ENCODE measurements at places on chromosomes 6 and 20.

DNA sequence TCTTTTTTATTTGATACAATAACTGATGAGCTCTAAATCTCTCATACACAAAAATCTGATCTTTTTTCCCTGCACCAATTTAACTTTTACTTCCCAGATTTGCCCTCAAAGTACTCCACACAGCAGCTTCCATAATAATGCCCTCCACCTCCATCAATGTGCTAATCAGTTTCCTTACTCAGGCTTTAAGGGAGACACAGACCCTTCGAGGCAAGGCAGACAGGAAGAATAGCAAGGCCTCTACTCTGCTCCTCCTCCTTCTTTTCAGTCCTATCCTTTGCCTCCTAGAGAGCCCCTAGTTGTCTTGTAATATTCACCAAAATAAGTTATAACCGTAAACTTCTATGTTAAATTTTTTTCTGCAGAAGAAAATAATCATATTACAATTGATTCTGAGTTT, 444.9 kb upstream of the RNF217 start:
- no peak for DNase-seq

GRCh38 chr6:12081771-12082170, 69.7 kb downstream of the HIVEP1 start:
- peak; percentile 21 for DNase-seq

DNA sequence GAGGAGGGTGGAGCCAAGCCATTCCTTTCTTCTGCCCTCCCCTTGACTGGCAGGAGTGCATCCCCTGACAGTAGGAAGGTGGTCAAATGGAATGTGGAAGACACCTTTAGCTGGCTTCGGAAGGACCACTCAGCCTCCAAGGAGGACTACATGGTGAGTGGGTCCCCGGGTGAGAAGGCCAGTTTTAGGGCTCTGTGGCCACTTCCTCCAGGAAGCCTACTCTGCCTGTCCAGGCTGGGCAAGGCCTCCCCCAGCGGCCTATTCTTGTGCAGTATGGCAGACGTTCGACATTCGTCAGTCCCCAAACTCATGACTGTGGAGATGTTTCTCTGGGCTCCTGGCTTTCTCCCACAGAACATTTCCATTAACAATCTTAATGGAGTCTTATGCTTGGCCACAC, 9.1 kb downstream of the PCIF1 start:
- DNase-seq, result no peak

DNA sequence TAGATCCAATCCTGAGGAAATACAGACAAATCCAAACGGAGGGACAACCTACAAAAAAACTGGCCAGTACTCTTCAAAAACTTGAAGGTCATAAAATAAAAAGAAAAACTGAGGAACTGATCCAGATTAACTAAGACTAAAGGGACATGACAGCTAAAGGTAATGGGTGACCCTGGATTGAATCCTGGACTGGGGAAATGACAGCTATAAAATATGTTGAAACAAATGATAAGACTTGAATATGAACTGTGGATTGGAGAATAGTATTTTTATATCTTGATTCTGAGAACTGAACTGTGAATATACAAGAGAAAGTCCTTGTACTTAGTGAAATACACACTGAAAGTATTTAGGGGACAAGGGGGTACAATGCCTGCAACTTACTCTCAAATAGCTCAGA, 96.9 kb upstream of the EMILIN3 start:
- DNase-seq, result no peak

DNA sequence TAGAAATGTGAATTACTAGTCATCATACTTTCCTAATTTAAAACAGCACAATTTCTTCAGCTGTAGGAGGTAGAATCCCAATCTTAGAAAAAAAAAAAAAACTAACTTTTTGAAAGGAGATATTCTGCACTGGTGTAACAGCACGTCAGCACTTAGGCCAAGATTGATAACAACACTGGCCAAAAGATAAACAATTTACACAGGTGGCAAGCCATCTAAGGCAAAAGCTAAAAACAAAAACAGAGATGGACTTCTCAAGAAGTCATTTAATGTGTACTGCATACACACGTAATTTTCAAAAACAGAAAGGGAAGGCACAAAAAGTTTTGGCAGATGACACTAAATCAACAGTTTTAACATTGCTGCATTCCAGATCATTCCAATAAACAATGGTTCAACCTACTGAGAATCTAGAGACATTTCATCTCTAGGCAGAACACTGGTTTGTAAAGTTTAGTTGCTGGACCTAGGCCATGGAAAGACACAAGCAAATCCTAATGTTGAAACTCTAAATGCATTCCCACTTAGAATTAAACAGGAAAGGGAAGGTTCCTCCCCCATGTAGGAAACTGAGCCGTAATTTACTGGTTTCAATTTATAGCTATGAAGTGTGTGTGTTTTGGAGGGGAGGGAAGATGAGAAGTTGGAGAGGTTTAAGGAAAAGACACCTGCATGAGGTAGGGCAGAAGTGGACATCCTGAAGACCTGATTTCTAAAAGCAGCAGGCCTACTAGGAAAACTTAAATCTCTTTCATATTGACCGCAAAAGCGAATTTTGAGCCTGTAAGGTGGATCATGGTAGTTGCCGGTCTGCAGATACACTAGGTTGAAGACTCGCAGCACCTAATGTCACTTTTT, 1.3 kb downstream of the GCLC start:
- DNase-seq, result no peak

DNA sequence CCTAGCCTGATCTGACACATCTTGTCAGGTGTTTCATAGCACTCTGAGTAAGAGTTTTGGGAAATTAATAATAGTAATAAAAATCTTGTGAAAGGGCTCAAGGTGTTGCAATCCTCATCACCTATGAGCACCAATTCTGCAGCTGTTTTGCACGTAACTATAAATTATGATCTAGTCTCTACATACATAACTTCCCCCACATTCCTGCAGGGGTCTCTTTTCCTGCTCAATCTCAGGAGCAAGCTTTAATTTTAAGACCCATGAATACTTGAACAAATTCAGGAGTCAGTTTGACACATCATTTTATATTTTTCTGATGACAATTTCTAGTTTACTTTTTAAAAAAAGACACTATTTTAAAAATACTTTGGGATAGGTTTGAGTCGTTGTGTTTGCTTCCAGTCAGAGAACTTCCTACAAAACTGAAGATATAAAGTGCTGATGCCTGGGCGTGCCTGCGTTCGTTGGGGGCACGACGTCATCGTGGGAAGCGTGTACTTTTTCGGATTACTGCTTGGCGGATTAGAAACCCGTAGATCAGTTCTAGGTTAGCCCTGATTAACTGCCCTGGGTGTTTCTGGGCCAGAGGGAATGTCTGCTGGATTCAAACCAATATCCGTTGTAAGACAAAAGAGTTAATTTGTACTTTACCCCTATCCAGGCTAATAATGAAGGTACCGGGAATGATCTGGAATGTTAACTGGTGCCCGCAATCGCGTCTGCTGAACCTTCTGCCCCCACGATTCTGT, 1.0 kb upstream of the E2F3 start:
- peak; percentile 36 for DNase-seq
